PC-9 (cell line): ENCODE measurements at places on chromosomes 11 and 22.

DNA sequence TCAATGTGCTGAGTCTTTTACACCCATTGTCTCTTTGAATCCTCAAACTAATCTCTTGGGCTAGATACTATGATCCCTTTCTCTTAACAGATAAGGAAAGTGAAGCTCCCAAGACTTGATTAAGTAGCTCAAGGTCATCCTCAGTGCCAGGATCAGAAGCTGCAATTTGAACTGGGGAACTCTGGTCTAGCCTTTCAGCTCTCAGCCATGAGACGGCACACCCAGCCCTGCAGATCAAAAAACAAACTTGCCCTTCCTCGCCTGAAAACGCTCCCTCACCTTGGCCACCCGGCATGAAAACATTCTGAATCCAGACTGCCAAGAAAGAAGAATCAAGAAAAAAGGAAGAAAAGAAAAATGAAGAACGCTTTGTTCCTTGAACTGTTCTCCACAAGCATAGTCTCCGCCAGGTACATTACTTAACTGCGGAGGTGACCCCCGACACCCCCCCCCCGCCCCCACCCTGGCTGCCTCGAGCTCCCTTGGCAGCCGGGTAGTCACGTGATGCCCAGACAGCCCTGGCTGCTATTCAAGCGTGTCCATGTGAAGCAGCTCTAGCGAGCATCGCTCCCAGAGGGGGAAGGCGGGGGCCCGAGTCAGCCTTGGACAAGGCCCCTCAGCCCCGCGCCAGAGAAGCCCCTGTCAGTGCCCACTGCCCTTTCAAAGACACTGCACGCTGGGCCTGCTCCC, 451.2 kb downstream of the MIAT start:
- H3K27ac ChIP-seq = no peak overlapping the region
- H3K36me3 ChIP-seq = no peaks in the 10 kb centered on the region
- H3K4me1 ChIP-seq = peaks cover 58% of the 10 kb centered on the region
- H3K4me3 ChIP-seq = no peak overlapping the region
- DNase-seq = no peak

DNA sequence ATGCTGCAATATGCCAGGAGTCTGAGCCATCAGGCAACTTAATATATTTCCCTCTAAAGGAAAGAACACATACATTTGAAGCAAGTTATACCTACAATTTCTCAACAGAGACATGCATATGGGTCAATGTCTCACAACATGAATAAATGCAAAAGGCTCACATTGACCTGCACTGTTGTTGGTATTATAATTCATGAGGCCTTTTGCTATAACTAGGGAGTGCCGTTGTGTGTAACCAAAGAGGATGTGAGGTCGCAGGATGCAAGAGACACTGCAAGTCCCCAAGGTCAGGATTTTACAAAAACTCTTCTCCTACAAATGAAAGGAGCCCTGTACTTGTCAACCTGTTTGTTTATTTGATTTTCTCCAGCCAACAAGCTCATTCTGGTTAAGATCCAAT, 250.5 kb downstream of the LARGE1 start:
- H3K4me3 ChIP-seq = no peak overlapping the region
- H3K36me3 ChIP-seq = no peaks in the 10 kb centered on the region
- no peaks in the 10 kb centered on the region for H3K27me3 ChIP-seq
- H3K4me1 ChIP-seq = no peaks in the 10 kb centered on the region
- DNase-seq = no peak

GRCh38 chr11:75868990-75869389, 54.0 kb downstream of the UVRAG start:
- H3K27me3 ChIP-seq = no peaks in the 10 kb centered on the region
- H3K4me1 ChIP-seq = peaks cover 19% of the 10 kb centered on the region
- DNase-seq = no peak
- H3K27ac ChIP-seq = no peak overlapping the region
- H3K4me3 ChIP-seq = no peak overlapping the region
- no peaks in the 10 kb centered on the region for H3K36me3 ChIP-seq

DNA sequence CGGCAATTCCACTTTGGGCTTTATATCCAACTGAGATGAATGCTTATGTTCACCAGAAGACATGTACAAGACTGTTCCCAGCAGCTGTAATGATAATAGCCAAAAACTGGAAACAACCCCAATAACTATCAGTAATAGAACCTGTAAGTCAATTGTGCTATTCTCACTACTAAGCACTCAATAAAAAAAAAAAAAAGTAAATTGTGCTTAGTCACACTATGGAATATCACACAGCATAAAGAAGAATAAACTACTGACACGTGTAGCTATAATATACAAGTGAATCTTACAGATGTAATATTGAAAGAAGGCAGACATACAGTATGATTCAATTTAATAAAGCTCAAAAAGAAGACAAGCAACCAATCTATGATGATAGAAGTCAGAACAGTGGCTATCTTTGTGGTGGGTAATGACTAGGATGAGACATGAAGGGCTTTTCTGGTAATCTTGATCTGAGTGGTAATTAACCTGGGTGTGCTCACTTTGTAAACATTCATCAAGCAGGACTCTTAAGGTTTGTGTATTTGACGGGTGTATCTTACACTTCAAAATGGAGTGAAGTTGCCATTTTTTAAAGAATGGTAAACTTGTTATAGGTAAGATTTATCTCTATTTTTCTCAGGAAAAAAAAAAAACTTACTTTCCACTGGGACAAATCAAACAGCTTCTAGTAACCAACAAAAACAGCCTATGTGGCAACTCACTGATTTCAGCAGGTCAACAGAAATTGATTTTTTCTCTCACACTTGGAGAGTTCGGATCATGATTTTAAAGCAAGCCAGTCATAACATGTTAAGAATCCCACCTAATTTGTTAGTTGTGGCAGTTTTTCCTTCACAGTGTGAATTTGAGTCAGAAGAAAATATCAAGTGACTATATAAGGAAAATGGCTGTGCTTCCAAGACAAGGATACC, 84.2 kb downstream of the CCDC83 start:
- H3K4me3 ChIP-seq = no peak overlapping the region
- no peaks in the 10 kb centered on the region for H3K27me3 ChIP-seq
- H3K27ac ChIP-seq = no peak overlapping the region
- H3K4me1 ChIP-seq = no peaks in the 10 kb centered on the region
- H3K36me3 ChIP-seq = no peaks in the 10 kb centered on the region

GRCh38 chr11:129090056-129090455, 102.1 kb downstream of the ARHGAP32 start:
- H3K4me1 ChIP-seq = no peaks in the 10 kb centered on the region
- H3K27me3 ChIP-seq = no peaks in the 10 kb centered on the region
- DNase-seq = no peak
- no peak overlapping the region for H3K27ac ChIP-seq

GRCh38 chr11:126176853-126177470, 34.5 kb downstream of the RPUSD4 start:
- no peak overlapping the region for H3K4me3 ChIP-seq
- no peak for DNase-seq
- no peaks in the 10 kb centered on the region for H3K27me3 ChIP-seq
- no peaks in the 10 kb centered on the region for H3K4me1 ChIP-seq
- H3K27ac ChIP-seq = no peak overlapping the region

- H3K4me1 ChIP-seq = no peaks in the 10 kb centered on the region
- peaks cover 27% of the 10 kb centered on the region for H3K36me3 ChIP-seq
Measured at GRCh38 chr11:95867105-95867504, 56.8 kb downstream of the MTMR2 start.

DNA sequence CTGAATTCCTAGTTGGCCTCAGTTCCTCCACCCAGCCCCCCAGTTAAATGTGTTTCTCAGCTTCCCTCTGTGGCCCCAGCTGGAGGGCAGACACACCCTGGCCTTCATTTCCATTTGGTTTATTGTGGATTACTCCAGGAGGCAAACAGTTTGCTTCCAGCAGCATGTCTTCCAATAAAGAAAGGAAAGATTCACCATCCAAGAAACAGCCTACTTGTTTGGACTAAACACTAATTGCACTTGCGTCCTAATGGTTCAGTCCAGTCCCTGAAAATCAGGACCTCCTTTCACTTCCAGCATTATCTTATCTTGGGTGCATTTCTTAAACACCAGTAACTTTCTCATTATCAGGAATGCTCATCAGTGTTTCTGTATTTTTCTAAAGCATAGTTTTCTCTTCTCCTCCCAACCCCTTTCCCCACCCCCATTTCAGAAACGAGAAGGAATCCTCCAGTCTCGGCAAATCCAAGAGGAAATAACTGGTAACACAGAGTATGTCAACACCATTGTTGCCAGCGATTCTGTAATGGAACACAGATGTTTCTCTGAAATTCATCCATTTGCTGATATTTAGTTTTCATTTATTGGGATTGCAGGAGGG, 130.9 kb downstream of the PARVA start:
- DNase-seq = no peak
- no peaks in the 10 kb centered on the region for H3K4me1 ChIP-seq
- H3K27me3 ChIP-seq = no peaks in the 10 kb centered on the region
- no peak overlapping the region for H3K4me3 ChIP-seq
- no peak overlapping the region for H3K27ac ChIP-seq
- H3K36me3 ChIP-seq = no peaks in the 10 kb centered on the region

- H3K4me3 ChIP-seq = no peak overlapping the region
- H3K4me1 ChIP-seq = peaks cover 4% of the 10 kb centered on the region; the same call in 1 of the 2 replicates
- no peaks in the 10 kb centered on the region for H3K36me3 ChIP-seq
- no peak for DNase-seq
- H3K27me3 ChIP-seq = no peaks in the 10 kb centered on the region
Measured at GRCh38 chr11:35047769-35048168, 91.2 kb upstream of the CD44 start.

DNA sequence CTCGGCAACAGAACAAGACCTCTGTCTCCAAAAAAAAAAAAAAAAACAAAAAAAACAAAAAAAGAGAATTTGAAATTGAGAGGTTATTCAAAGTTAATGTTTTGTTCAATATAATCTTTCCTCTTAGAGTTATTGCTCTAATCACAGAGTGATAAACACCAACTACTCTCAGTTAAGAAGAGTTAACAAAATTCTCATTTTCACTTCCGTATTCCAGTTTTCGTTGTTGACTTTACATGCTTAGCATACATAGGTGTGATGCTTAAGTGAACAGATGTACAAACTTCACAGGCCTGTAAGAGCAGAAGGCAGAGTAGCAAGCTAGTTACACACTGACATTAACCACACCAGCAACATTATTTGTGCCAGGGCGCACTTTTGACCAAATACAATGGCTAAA, 12.3 kb downstream of the EIF4ENIF1 start:
- no peak for DNase-seq
- no peaks in the 10 kb centered on the region for H3K27me3 ChIP-seq
- H3K4me3 ChIP-seq = no peak overlapping the region
- H3K36me3 ChIP-seq = peaks cover 6% of the 10 kb centered on the region

GRCh38 chr11:132367293-132367692, 996.9 kb downstream of the NTM start:
- no peaks in the 10 kb centered on the region for H3K27me3 ChIP-seq
- H3K4me1 ChIP-seq = no peaks in the 10 kb centered on the region
- H3K36me3 ChIP-seq = no peaks in the 10 kb centered on the region
- H3K27ac ChIP-seq = no peak overlapping the region
- no peak for DNase-seq
- no peak overlapping the region for H3K4me3 ChIP-seq

DNA sequence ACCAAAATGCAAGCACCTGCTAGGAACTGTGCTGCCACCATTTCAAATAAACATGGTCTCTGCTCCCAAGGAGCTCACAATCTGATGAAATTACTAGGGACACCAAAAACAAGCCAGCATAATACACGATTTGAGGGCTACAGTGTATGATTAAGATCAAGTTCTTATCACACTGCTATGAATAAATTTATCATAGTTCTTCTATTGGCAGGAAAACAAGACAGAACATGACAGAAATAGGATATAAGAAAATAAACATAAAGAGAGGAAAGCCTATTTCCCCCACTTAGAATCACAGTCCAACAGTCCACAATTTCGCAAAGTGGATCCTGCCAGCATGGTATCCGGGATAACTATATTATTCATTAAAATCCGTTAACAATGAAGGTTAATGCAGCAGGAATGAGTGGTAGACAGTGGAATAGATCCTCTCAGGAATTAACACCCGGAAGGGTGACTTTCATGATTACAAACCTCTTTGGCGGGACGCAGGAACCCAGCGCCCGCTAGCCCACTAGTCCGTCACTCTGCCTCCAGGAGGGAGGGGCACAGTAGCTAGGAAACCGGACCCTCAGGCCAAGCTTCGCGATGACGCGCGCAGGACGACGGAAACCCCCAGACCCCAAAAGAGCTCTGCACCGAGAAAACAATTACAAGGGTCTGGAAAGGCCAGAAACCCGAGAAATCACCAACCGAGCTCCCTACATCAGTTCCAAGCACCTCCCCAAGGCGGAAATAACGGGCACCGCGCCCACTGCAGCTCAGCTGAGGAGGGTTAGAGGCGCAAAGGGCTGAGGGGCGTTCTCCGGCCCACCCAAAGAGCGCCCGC, 607 bp downstream of the CCDC82 start:
- peak; percentile 44 for DNase-seq
- H3K4me3 ChIP-seq = peak overlapping the region; percentile 75
- peaks cover 15% of the 10 kb centered on the region for H3K36me3 ChIP-seq
- no peaks in the 10 kb centered on the region for H3K27me3 ChIP-seq
- peaks cover 27% of the 10 kb centered on the region for H3K4me1 ChIP-seq
- H3K27ac ChIP-seq = peak overlapping the region; percentile 37
